Esophagus squamous epithelium (tissue), 5 donors: ENCODE measurements at places on chromosomes 16 and 17.

DNA sequence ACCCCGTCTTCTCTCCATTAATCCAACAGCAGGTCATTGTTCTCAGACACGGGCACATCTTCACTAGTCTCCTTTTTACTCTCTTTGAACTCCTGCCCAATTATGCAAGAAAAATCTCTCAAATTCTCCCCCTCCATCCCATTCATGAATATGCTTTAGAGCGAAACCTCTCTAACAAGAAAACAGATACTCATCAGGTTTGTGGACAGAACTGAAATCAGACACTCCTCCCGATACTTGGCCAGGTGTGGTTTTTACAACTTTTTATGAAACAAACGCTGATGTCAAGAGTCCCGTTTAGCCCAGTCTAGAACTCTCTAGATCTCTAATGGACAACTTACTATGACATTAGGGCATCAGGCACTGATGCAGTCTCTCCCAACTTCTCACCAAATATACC lies 40.9 kb downstream of the PIK3R5 start:
- no peak for DNase-seq

- DNase-seq: no peak
These were observed 19.8 kb upstream of the ADCY7 start for GRCh38 chr16:50246299-50247122.

- DNase-seq: no peak
These were observed 16.9 kb downstream of the CDH3 start for GRCh38 chr16:68662035-68662434.

DNA sequence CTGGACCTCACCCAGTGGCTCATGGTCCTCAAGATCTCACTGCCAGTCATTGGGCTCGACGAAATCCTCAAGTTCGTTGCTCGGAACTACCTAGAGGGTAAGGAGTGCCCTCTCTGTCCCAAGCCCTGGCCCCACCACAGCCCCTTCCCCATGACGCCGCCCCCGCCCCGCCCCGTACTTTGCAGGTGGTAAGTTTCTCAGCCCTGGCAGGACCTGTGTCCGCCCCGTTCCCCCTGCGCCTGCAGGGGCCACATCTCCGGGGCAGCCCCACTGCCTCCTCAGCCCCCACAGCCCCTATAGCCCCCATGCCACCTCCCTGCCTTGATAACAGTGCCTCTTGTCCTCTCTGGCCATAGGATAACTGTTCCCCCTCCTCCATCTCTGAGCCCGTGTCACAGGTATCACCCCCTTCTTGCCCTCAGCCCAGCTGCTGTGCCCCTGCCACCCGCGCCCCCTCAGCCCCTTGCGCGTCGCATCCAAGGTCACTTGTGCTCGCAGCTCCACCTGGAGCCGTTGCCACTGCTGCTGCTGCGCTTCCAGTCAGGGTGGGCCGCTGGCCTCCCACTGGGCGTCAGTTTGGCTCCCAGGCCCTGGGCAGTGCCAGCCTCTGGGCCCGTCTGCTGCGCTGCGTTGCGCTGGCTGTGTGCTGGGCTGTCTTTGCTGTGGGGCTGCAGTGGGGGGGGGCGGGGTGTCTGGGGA lies 21.5 kb downstream of the RABEP2 start:
- DNase-seq: no peak

DNA sequence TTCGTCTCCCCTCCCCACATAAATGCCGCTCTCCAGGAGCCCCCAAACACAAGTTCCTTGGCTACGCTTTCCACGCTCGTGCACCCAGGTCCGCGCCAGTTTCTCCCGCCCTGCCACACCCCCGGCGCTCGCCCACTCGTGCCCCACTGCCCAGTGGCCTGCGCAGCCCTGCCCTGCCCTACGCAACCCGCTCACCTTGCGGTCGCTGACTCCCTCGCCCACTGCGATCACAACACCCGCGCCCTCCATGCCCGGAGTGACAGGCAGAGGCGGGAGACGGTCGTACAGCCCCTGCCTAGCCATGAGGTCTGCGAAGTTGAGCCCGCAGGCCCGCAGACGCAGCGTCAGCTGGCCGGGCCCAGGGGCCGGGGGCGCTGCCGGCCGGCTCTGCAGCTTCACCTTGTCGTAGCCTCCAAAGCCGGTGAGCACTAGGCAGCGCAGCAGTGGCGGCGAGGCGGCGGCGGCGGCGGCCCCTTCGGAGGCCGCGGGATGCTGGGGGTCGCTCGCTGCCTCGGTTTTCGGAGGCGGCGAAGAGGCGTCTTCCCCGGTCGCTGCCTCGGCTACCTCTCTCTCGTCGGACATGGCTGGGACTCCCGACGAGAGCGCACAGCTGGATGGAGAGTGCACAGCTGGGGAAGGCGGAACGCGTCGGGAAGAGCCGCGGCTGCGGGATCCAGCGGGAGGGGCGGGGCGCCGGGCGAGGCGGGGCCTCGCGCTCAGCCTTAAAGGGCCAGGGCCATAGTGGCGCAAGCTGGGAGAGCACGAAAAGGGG lies at the start of gene VAT1:
Gene VAT1, minus strand, starts transcription at position 645 of the 772 bp plus-strand sequence. Its CDS starts 63 bp downstream, at position 582.
- DNase-seq: no peak

DNA sequence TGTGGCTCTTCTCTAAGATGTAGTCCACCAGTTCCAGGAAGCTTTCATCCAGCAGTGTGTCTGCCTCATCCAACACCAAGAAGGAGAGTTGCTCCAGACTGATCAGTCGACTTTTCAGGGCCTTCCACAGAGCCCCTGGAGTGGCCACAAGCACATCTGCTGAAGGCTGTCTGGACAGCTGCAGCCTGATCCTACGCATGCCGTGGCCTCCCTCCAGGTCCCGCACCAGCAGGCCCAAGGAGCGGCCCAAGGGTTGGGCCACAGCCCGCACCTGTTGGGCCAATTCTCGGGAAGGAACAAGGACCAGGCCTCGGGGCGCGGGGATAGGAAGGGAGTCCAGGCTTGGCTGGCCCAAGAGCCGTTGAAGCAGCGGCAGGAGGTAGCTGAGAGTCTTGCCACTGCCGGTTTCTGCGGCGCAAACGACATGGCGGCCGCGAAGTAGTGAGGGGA lies 729 bp downstream of the DDX28 start:
- no peak for DNase-seq

- no peak for DNase-seq
These were observed 529.1 kb downstream of the NPIPA7 start for GRCh38 chr16:16908077-16908476.

GRCh38 chr16:23539984-23540816 lies 16.9 kb downstream of the EARS2 start:
- no peak for DNase-seq
